ENCODE measurements at places on chromosomes 6 and 20.

- DNase-seq: peak; percentile 58
Measured at GRCh38 chr6:125377621-125378020, 75.9 kb upstream of the HDDC2 start.

GRCh38 chr6:154510144-154510905 is at the start of gene CNKSR3:
Gene CNKSR3 (minus strand): TSS chr6:154510685. CDS start chr6:154510114, 571 bp downstream.
- DNase-seq: peak; percentile 98

DNA sequence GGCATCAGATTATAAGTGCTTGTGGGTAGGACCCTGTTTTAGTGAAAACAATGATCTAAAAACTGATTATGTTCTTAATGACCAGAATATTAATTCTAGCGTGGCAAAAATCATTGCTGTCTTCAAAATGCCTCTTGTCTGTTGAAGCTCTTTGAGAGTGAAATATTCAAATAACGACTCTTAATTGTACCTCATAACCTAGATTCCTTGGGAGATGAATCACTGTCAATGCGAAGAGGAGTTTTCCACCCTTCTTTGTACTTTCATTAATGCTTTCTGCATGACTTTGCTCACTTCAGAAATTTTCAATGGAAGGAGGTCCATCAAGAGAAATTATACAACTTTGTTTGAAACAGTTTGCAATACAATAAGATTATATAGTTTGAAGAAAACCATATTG is 71.5 kb downstream of the CRYBG1 start:
- no peak for DNase-seq

GRCh38 chr6:4936681-4937041 is 67.2 kb downstream of the RPP40 start:
- DNase-seq: no peak

- DNase-seq: no peak
Measured at GRCh38 chr20:14855171-14855570, 517.8 kb upstream of the FLRT3 start.

GRCh38 chr20:41155261-41155660 is 17.9 kb downstream of the PLCG1 start:
- DNase-seq: no peak

GRCh38 chr20:40467703-40468411 is 221.2 kb downstream of the MAFB start:
- no peak for DNase-seq

GRCh38 chr6:38131527-38131965 is 312.0 kb downstream of the ZFAND3 start:
- DNase-seq: no peak

DNA sequence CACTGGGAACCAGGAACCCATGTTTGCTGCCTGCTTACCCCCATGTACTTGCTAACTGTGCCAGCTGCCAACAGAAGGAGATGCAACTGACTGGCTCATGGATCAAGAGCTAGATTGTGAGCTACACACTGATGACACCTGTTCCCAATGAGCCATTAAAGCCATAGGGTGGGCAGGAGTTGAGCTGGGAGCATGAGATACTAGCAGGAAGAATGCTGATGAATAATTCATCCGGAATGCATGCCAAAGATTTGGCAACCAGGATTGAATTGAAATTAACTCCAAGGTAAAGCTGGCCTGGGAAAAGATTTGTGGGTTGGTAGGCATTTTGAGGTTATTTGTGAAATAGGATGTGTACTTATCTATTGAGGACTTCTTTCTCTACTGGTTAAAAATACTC is 631.1 kb downstream of the KIF16B start:
- no peak for DNase-seq

GRCh38 chr6:121868206-121868605 is 432.8 kb downstream of the GJA1 start:
- DNase-seq: no peak

GRCh38 chr6:118559659-118560058 is 11.6 kb downstream of the PLN start:
- no peak for DNase-seq

GRCh38 chr6:39239527-39240154 is 10.4 kb upstream of the KCNK5 start:
- no peak for DNase-seq

GRCh38 chr6:92820601-92821000 is 598.8 kb downstream of the EPHA7 start:
- DNase-seq: no peak

- no peak for DNase-seq
Measured at GRCh38 chr6:147262946-147263345, 58.7 kb downstream of the STXBP5 start.

DNA sequence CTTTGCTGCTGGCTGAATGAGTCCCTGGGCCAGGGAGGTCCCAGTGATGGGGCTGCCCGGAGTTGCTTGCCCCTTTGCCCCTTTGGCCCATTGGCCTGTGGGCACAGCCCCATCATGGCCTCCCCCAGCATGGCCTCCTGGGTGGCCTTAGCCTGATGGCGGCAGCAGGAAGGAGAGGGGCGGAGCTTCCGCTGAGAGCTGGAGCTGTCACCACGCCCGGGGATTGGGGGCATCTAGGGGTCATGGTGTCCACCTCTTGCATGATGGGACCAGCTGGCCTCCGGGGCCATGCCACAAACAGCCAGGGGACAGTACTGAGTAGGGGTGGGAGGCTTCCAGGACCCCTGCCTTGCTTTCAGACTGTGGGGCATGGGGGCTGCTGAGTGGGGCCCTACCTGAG is 31.5 kb upstream of the GATA5 start:
- no peak for DNase-seq

DNA sequence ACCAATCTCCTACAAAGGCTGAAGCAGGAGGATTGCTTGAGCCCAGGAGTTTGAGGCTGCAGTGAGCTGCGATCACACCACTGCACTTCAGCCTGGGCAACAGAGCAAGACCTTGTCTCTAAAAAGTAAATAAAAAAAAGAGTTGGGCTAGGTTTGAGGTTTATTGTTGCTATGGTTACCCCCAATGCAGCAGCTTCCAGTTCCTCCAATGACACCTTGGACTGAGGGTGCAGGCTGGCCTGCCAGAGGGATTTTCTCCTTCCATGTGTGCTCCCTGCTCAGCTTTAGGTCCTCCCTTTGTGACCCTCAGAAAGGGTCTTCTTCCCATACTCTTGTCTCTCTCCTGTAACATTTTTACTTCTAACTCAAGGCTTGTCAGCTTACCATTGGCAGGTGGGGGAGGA is 10.6 kb upstream of the TBC1D20 start:
- DNase-seq: no peak

- no peak for DNase-seq
Measured at GRCh38 chr6:54646069-54646950, 200.3 kb upstream of the FAM83B start.

DNA sequence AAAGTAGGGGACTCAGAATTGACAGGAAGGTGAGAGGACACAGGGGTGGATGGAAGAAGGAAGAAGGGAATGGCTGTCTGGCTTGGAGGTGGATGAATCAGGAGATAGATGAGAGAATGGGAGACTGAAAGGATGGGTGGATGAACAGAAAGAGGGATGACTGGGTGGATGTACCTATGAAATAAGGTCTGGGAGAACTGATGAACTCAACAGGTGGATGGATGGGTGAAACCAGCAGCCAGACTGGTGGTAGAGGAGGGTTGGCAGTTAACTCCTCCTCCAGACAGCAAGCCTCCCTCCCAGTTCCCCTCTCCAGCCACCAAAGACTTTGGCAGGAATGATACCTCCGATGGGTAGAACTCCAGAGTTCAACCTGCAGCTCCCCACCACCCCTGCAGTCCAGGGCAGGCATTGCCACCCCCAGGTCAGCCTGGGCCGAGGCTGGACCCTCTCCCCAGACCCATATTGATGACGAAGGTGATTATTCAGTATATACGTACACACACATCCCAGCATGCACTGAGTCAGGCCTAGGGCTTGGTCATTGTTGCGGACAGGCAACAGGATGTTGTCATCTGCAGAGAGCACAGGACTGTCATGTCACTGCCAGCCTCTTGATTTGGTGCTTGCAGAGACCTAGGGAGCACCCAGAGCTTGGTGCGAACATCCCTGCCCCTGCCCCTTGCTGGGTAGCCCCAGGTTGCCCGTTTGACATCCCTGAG is 2.0 kb downstream of the SUN5 start:
- no peak for DNase-seq

- DNase-seq: peak; percentile 47
Measured at GRCh38 chr6:169950558-169950957, 199.1 kb downstream of the ERMARD start.

GRCh38 chr20:36271639-36272546 is 34.2 kb upstream of the DLGAP4 start:
- DNase-seq: no peak

DNA sequence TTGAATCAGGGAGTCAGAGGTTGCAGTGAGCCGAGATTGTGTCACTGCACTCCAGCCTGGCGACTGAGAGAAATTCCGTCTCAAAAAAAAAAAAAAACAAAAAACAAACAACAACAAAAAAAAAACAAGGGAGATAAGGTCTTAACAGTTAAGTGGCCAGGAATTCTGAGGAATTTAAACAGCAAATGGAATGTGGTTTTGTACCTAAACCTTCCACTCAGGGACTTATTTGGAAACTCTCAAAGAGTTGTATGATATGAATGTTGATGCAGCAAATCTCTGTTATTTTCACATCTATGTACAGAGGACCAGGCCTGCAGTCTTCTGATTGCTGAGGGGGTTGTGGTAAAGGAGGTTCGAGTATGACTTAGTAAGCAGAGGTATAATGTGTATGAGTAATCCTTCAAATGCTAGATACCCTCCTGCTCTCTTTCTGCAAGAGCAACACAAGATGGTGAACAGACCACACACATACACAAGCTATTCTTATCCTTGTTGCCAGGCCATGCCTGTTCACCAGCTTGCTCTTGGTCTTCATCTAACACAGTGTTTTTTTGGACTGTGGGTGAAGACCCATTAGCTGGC is 174.9 kb upstream of the SCGN start:
- no peak for DNase-seq

GRCh38 chr20:4946986-4947385 is 54.3 kb downstream of the SLC23A2 start:
- DNase-seq: no peak

DNA sequence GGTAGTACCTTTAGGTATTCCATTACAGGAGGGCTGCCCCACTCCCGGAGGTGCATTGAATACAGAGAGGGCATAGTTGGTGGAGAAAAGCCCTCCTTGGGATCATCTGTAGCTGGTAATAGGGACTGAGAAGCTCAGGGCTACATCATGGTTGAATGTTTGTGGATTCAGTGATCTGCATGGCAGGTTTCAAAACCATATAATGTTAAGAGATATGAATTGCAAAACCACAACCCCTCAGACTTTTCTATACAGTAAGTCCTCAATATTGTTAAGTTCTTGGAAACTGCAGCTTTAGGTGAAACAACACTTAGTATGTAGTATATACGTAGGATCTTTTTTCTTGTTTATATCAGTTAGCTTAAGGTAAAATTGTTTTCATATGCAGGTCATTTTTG is 11.3 kb downstream of the TULP4 start:
- no peak for DNase-seq

GRCh38 chr20:45406260-45407066 is 1.6 kb upstream of the DBNDD2 start:
- DNase-seq: peak; percentile 88

DNA sequence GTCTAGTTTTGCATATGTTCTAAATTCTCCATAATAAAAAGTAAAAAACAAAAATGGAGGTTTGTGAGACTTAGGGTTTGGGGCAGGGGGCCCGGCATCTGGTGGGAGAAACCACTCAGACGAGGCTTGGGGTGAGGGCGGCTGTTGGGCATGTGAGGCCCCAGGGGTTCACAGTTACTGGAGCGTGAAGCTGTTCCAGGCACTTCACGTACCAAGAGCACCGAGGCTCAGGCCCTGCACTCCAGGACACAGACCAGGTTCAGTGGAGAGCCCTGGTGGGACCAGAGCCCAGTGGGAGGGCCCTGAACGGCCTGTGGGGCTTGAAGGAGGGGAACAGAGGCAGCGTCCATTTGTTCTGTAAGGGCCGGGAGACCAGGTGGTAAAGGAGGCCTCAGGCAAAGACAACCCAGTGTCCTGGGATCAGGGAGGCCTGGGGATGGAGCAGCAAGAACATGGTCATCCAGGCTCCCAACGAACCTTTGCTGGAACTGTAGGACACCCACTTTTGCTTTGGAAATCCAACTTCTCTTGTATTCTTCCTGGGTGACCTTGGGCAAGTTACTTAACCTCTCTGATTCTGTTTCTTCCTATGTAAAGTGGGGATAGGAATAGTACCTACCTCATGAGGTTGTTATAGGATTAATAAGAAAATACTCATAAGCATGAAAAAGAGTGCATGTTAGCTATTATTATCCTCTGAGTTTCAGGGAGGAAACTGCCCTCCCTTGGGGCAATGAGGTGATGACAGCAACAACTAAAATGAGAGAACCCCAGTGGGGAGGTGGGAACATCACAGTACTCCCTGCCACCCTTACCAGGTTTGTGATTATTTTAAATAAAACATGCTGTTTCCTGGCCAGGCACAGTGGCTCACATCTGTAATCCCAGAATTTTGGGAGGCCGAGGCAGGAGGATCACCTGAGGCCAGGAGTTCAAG is 1.1 kb upstream of the FGD2 start:
- peak; percentile 22 for DNase-seq

DNA sequence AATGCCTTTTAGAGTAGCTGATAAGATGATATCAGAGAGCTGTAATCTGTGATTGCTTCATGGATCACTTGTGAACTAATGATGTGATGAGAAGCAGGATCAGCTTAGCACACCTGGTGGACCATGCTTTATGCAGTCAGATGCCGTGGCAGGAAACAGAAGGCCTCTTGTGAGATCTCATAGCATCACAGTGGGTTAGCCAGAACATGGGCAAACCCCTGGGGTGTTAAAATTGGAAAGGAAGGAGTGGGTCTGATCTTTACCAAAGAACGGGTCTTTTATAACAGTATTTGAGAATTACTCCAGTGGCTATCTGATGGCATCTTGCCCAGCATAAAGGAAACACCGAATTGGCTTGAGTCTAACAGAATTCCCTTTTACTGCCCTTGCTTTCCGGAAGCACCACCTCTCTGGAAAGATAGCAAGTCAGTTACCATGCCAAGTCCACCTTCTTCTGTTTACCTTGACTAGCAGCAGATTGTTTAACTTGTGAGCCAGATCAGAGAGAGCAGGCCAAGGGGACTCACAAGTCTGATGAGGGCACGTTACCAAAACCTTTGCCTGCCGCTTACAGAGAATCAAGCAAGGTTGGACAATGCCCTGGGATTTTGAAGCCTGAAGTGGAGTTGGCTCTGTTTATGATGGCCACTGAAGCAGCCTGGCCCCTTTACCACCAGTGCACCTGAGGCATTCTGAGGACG is 20.9 kb upstream of the SRF start:
- no peak for DNase-seq

DNA sequence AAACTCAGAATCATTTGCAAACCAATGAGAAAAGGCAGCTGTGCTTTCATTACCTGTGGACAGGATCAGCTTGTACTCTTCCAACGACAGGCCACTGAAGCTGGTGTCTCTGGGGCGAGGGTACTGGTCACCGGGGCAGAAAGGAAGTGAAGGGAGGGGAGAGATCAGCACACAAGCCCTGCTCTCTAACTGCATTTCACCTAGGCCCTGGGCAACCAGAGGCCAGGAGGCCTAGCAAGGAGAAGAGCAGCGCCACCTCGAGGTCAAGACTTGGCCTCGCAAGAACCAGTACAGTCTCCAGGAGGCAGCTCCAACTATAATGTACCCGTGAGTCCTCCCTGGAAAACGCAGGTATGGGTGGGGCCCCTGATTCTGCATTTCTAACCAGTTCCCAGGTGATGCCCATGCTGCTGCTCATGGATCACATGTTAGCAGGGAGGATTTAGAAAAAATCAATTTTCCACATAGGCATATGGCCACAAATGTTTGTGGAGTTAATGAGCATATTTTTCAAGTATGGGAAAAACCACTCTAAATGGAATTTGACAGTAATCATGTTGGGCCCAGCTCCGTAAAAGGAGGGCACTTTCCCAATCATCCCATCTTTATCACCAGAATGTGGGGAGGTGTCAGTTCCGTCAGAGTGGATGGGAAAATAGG is 11.0 kb downstream of the UQCC2 start:
- peak; percentile 96 for DNase-seq

GRCh38 chr20:31717478-31718201 is 5.0 kb downstream of the BCL2L1 start:
- DNase-seq: no peak

Data from endodermal cell (in vitro differentiated cells).